Heart right ventricle (tissue), 16 donors: ENCODE measurements at places on chromosomes 16 and 17. TPM values are rescaled to one million over a fixed set of nuclear protein-coding genes. Genes with fewer than 3 reads are reported as not detected.

KRT222 gene
- not detected for total RNA-seq

DNA sequence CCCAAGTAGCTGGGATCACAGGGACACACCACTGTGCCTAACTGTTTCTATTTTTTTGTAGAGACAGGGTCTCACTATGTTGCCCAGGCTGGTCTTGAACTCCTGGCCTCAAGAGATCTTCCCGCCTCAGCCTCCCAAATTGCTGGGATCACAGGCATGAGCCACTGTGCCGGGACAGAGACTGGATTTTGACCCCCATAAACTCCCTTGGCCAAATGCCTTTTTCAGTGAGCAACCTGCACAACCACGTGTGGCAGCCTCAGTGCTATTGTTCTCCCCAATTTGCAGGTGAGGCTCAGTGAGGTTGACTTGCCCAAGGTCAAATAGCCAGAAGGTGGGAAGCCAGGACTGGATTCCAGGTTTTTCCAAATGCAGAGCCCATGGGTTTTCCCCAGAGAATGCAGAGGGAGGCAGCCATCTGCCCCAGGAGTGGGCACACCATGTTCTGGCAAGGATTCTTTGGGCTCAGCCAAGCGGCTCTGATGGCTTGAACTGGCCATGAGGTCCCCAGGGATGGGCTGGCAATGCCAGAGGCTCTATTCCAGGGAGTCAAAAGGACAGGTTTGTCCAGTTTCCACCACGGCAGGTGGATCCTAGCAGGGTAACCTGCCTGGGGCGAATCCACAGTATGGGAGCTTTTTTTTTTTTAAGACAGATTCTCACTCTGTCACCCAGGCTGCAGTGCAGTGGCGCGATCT lies 1.8 kb downstream of the IL27 start:
- no peak for DNase-seq

GRCh38 chr16:30585022-30585399 lies 486 bp downstream of the ZNF785 start:
- no peak for DNase-seq

- no peak for DNase-seq
These were observed 498 bp downstream of the LRRC37B start for GRCh38 chr17:32007463-32008298.
